Activated CD8-positive, alpha-beta memory T cell treated with anti-CD3 and anti-CD28 coated beads, Interleukin-2, amount 10 ng/mL, durations not matched to agents 7 days and 5 days (primary cell): ENCODE measurements at places on chromosomes 7 and 10. TPM values are rescaled to one million over a fixed set of nuclear protein-coding genes. Genes with fewer than 3 reads are reported as not detected.

Gene FRMPD2
- not detected for total RNA-seq

Gene ANKRD2
- total RNA-seq: 0.26 TPM

Gene AGMO
- not detected for total RNA-seq

Gene NPFFR1
- total RNA-seq: not detected

Gene FBH1
- total RNA-seq: 66.3 TPM

Gene MBL2
- total RNA-seq: not detected

Gene NAT16
- not detected for total RNA-seq

Gene DYNC1I1
- total RNA-seq: not detected

Gene MRLN
- not detected for total RNA-seq

Gene CLRN3
- not detected for total RNA-seq

Gene STK32C
- total RNA-seq: 15.9 TPM

Gene PRSS37
- not detected for total RNA-seq

Gene SPDYE11
- not detected for total RNA-seq

Gene SLC29A4
- 0.26 TPM for total RNA-seq

Gene HPSE2
- not detected for total RNA-seq

Gene CALML3
- total RNA-seq: not detected

Gene CLDN3
- not detected for total RNA-seq

Gene SPDYE16
- 0.52 TPM for total RNA-seq

Gene MYH16
- total RNA-seq: not detected

Gene MMP21
- total RNA-seq: not detected

Gene CACNA2D1
- not detected for total RNA-seq

Gene ARMC3
- not detected for total RNA-seq

Gene GTPBP4
- 66.1 TPM for total RNA-seq

Gene ADRB1
- total RNA-seq: 2.8 TPM

Gene YAE1
- 10.5 TPM for total RNA-seq

Gene C10orf105
- 0.18 TPM for total RNA-seq

Gene CYP2C18
- not detected for total RNA-seq

Gene TMEM176A
- total RNA-seq: not detected

Gene PALD1
- 0.41 TPM for total RNA-seq

Gene ODAD2
- total RNA-seq: not detected

Gene AHR
- total RNA-seq: 46.3 TPM

Gene ADIRF
- total RNA-seq: not detected
